Stimulated activated CD8-positive, alpha-beta memory T cell treated with anti-CD3 and anti-CD28 coated beads, Interleukin-12 subunit alpha, Interleukin-12 subunit beta, amount 100 ng/mL, for 4 hours (primary cell): ENCODE measurements at places on chromosomes 2 and 18.

- DNase-seq, result no peak
These were observed 864 bp downstream of the GMPPA start for GRCh38 chr2:219499555-219499954.

DNA sequence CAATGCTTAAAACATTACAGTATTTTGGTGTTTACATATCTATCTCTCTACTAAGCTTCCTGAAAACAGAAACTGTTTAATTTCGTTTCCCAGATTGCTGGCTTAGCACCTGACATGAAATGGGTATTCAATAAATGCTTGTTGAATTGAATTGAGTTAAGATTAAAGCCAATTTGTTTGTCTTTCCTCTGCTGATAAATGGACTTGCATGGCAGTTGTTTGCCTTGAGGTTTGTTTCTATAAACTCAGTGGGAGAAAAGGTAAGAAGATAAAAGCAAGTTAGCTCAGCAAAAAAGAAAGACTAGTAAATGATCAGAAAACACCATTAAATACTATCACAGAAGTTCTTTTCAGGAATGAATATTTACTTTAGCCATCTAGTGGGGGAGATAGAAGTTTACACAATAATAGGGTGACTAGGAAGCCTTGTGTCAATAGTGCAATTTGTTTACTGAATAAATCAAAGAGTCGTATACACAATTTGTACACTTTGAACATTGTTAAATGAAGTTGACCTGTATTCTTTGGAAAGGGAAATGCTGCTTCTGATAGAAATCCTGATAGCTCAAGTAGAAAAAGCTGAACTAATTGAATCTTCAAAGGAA lies 754.5 kb upstream of the FAM98A start:
- no peak for DNase-seq

DNA sequence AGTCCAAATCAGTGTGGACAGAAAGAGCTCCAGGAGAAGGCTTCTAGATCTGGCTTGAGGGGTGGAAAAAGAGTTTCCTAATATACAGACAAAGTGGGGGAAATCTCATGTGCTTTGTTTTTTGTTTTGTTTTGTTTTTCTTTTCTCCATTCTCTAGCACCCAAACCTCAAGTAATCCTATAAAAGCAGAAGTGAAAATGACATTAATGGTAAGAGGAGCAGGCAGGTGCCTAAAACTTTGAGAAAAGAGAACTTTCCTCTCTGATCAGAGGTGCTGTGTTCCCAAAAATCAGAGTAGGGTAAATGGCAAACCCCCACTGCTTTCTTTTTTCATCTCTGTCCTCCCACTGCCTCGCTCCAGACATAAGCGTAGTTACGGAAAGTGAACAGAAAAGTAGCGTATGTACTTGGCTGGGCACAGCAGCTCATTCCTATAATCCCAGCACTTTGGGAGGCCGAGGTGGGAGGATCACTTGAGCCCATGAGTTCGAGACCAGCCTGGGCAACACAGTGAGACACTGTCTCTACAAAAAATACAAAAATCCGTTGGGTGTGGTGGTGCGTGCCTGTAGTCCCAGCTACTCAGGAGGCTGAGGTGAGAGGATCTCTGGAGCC lies 77.8 kb downstream of the FAM161A start:
- DNase-seq, result no peak

GRCh38 chr18:1270081-1270480 lies 365.4 kb downstream of the ADCYAP1 start:
- no peak for DNase-seq

GRCh38 chr18:8300751-8301410 lies 308.4 kb upstream of the RAB12 start:
- DNase-seq, result no peak

GRCh38 chr2:143686585-143687164 lies 557.5 kb downstream of the ARHGAP15 start:
- DNase-seq, result no peak

- no peak for DNase-seq
These were observed 11.0 kb downstream of the ITGA4 start for GRCh38 chr2:181467966-181468707.

DNA sequence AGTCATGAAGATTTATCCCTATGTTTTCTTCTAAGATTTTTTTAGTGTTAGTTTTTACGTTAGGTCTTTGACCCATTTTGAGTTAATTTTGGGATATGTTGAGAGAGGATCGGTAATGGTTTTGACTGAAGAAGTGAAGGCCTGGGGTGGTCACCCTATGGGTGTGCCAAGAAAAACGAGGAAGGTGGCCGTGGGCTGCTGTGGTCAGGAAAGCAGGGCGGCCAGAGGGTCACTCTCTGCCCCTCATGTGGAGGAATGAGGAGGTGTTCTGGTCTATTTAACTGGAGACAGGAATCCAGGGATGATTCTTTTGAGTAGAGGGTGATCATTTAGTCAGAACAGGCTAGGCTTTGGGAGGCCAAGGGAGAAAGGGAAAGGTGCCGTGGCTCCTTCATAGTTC lies 50.7 kb downstream of the MYO7B start:
- no peak for DNase-seq

DNA sequence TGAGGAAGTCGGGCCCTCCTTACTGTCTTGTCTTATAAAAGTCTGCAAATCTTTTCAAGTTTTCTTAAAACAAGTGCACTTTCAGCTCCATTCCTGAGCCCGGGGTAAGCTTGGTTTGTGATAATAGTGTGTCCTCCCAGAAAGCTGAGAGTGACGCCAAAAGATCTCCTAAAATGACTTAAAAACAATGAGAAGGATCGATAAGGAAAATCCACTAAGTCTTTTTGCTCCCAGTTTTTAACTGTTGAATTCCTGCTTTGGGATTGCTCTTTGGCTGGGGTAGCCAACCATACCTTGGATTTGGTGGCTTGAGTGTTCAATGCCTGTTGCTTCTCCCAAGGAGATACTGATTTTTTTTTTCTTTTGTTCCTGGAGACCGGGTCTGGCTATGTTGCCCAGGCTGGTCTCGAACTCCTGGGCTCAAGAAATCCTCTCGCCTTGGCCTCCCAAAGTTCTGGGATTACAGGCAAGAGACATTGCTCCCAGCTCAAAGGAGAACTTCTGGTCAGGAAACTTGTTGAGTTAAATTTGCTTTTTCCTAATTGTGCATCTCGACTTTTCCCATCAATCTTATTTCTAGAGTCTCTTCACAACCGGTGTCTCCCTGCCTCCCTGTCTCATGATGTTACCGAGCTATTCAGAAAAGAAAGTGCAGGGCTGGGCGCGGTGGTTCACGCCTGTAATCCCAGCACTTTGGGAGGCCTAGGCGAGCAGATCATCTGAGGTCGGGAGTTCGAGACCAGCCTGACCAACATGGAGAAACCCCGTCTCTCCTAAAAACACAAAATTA lies 3.0 kb downstream of the TGIF1 start:
- DNase-seq, result no peak

- no peak for DNase-seq
These were observed 43.9 kb upstream of the STPG4 start for GRCh38 chr2:47198985-47199451.

GRCh38 chr2:231088754-231089153 lies 32.1 kb downstream of the PSMD1 start:
- no peak for DNase-seq

DNA sequence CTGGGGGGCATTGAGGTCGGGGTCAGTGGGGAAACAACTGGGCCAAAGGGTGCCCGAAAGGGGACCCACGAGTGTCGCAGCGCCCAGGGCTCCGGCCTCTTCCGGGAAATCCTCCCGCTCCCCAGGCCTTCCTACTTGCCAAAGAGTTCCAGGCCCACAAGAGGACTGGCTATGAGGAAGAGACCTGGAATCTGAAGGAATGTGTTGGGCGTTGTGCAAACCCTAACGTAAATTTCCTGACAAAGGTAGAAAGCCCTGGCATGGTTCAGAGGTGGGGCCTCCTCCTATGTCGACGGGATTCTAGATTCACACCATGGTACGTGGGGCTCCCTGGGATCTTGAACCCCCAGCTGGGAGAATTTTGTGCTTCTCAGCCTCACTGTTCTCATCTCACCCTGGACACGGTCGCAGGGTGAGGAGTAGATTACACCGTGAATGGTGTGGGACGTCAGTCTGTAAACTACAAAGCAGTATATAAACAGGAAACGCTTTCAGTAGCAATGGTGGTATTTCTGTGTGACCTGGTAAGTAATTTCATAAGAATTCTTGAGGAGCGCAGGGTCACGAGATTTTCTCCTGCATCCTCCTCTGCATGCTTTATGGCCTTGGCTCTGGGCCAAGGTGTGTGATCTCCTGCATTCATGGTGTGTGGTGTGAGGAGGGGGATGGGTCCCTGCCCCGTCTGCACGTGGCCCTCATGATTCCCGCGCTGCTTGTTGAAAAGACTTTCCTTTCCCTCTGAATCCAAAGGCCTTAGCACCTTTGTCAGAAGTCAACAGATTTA lies 868 bp downstream of the HSBP1L1 start:
- DNase-seq, result no peak

- no peak for DNase-seq
These were observed 137.4 kb downstream of the RIT2 start for GRCh38 chr18:42977982-42978637.

DNA sequence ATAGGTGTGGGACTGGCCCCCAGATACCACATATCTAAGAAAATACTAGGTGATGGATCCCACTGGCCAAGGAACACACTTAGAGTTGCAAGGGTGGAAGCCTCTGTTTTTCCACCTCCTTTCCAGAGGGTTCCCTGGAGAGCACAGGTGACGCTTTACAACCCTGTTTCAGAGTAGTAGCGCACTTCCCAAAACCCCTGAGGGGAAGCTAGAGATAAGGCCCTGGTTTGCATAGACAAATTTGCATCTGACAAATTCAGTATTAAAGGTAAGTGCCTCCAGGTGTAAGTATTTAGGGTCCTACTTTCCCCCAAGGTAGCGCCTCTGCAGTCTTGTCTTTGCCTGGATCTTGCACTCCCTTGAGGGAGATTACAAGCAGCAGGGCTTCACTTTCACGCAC lies 474 bp upstream of the CERKL start:
- DNase-seq, result no peak

GRCh38 chr2:38978296-38978903 lies 88.7 kb downstream of the ARHGEF33 start:
- DNase-seq, result no peak

GRCh38 chr2:191114403-191114886 lies 36.3 kb downstream of the STAT4 start:
- DNase-seq, result no peak

DNA sequence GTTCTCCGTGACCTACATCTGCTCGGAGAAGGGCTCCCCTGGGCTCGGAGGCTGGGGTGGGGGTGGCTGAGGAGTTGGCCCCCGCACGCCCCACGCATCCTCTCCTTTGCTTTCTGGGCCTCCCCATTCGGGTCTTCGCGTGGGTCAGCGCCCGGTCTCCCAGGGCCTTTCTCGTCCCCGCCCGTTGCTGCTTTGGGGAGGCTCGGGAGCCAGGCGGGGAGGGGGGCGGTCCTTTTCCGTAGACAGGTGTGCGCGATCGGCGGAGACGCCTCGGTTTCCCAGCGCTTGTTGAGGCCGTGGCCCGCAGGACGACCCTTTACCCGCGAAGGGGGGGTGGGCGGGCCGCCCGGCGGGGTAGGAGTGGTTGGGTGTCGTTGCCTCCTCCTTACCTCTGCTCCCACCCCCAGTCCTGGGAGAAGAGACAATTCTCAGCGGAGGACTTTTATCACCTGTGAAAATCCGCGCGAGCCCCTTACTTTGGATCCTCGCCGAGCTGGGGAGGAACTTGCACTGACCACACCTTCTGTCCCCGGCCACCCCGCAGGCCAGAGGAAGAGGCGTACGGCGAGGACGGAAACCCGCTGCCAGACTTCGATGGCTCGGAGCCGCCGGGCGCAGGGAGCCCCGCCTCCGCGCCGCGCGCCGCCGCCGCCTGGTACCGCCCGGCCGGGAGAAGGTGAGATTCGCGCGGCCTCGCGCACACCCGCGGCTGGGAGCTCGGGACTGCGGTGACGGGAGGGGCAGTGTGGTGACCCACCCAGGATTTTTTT lies 2.6 kb downstream of the ADCYAP1 start:
- DNase-seq, result no peak

GRCh38 chr2:232353660-232354059 lies 24.9 kb upstream of the ALPP start:
- no peak for DNase-seq

- no peak for DNase-seq
These were observed 259.7 kb downstream of the TMX3 start for GRCh38 chr18:68455229-68455603.
